ENCODE measurements at places on chromosomes 2 and 18.

GRCh38 chr2:100292022-100292580 lies 30.2 kb downstream of the LONRF2 start:
- no peak for DNase-seq

DNA sequence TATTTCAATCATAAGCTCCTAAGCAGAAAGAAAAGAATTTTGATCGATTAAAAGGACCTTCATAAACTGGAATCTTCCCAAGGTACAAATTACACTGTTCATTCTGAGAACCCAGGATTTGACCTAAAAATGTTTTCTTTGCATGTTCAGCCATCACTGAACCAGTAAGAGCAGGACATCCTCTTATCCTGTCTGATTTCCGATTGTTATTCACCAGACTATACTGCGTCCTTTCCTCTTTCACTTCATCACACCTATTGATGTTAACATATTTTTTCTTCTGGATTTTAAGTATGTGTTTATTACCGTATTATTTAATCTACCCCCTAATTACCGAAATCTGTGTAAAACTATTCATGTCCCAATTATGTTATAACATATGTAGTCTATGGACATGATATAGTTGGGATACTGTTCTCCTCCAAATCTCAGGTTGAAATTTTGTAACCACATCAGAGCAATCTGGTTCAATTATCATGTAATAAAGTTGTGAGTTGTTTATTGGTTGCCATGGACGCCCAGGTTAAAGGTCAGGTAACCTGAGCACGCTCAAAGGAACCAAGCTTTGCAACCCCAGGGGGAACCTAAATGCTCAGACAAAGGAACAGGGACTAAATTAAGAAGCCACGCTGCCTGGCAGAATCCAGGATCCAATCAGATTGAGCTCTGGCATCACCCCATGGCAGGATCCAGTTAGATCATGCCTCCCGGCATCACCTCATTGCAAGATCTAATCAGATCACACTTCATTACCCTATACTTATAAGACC lies 11.6 kb upstream of the TBC1D8 start:
- no peak for DNase-seq

DNA sequence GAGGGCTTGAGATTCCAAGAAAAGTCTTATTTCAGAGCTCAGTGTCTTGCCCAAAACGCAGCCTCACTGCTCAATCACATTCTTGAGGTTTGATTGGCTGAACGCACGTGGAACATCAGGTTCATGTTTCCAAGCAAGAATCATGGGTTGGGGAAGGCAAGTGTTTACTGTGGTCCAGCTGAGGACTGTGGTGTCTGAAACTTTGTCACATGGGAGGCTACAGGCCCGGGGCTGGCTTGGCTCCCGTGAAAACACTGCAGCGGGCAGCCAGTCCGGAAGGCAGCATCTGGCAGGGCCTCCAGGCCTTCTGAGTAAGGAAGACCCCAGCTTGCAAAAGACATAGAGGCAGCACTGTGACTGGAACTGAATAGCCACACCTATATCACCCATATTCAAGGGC lies 84.7 kb downstream of the POLR1A start:
- no peak for DNase-seq

- DNase-seq: no peak
These were observed 176.4 kb downstream of the TMEM247 start for GRCh38 chr2:46655551-46656436.

DNA sequence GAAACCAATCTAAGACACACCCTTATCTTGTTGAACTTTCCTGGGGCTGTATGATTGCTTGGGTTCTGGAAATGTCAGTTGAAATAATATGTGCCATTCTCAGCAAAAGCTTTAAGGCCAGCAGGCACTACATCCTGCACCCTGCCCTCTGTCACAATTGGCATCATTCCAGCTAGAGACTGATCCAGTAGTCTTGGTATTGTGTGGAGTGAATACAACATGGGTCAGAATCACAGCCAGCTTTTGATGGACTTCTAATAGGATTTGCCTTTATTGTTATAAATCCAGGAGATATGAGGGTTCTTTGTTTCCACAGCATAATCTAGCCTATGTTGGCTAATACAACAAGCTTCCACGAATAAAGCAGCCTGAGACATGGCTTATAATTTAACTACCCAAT lies 617.0 kb upstream of the CDH2 start:
- no peak for DNase-seq

- DNase-seq: no peak
These were observed 90.6 kb upstream of the MBOAT2 start for GRCh38 chr2:9094117-9094516.

- no peak for DNase-seq
These were observed 49.9 kb upstream of the TXNDC2 start for GRCh38 chr18:9835825-9836224.
